ENCODE measurements at places on chromosomes 3 and 15.
A peak's percentile ranks its signal among the peaks of the same experiment; 100 is the strongest.

DNA sequence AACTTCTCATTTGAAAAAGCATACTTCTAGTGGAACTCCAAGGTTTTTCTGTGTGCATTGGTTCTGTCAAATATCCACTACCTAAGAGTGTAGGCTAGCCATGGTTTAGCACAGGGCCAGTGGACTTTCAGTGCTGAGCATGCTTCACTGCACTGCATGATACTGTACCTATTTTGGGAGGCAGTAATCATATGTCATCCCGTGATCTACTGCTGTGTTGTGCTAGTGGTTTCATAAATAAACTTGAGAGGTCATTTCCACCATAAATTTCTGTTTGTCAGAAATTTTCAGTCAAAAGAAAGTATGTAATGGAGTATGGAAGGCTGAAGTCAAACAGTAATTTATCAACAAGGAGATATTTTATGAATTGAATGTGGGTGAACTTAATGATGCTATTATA, 203.6 kb downstream of the ROBO1 start:
- no peak for DNase-seq

- DNase-seq, result no peak
These were observed 12.7 kb downstream of the CCNL1 start for GRCh38 chr3:157147099-157147803.

GRCh38 chr3:169455472-169455871, 208.0 kb downstream of the MECOM start:
- no peak for DNase-seq

DNA sequence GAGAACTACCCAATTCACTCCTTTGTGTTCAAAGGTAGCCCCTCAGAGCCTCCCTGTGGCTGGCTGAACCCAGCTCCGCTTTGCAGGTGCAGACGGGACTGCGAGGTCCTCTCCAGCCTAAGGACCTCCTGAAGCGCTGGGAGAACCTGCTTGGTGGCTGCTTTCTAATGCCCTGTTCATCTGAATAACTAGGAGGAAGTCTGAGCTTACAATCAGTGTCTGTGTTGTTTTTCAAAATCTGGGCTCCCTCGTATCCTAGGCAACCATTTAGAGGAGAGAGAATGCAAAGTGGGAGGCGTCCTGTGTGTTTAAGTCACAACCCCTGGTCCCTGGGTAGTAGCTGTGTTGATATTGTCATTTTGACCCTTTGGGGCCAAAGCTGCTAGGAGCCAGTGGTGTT, 99.9 kb downstream of the GABRG3 start:
- DNase-seq, result no peak

DNA sequence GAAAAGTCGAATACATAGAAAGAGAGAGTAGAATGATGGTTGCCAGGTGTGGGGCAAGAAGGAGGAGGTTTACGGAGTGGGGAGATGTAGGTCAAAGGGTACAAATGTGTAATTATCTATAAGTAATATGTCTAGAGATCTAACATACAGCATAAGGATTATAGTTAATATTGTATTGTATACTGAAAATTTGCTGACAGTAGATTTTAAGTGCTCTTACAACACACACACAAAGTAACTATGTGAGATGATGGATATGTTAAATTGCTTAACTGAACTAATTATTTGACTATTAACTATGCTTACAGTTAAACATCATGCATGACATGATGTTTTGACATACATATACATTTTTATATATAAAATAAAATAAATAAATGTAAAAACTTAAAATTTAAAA, 192.7 kb downstream of the ZIC4 start:
- DNase-seq, result no peak

GRCh38 chr3:14725564-14726440, 50.9 kb downstream of the C3orf20 start:
- no peak for DNase-seq

DNA sequence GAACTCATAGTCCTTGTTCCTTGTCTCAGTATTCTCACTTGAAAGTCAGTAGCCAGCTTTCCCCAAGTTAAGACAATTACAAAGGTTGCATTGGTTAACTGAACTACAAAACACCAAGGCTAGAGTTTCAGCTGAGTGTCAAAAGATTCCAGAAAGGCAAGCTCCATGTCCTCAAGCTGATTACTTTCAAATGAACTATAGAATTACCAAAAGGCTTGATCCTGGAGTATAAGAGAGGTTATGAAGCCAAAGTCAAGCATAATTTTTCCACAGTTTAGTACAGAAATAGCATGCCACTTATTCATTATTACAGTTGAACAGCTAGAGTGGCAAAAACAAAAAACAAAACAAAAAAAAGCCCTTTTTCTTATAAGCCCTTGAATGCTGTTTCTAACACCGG, 51.9 kb downstream of the ZBTB20 start:
- DNase-seq, result no peak

GRCh38 chr3:86578071-86578470, 412.9 kb downstream of the VGLL3 start:
- DNase-seq, result no peak

GRCh38 chr15:65653801-65654521, 32.2 kb downstream of the SLC24A1 start:
- DNase-seq, result no peak

DNA sequence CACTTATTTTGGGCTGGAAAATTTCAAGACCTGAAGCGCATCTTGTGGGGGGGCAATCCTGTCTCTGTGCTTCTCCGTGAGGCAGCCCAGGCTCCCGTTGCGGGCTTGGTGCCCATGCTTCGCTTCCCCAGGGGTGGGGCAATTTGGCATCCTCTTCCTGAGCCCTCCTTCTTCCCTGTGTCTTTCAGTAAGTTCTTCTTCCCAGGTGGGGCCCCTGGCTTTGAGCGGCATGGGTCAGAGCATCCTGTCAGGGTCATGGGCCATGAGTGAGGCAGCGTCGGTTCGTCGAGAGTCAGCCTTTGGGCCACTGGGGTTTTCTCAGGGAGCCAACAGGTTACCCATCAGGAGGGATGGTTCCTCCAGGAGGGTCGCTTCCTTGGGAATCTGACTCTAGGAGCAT, 200.7 kb downstream of the UBE3A start:
- DNase-seq, result no peak

GRCh38 chr3:187954873-187955586, 198.9 kb upstream of the LPP start:
- DNase-seq, result no peak

DNA sequence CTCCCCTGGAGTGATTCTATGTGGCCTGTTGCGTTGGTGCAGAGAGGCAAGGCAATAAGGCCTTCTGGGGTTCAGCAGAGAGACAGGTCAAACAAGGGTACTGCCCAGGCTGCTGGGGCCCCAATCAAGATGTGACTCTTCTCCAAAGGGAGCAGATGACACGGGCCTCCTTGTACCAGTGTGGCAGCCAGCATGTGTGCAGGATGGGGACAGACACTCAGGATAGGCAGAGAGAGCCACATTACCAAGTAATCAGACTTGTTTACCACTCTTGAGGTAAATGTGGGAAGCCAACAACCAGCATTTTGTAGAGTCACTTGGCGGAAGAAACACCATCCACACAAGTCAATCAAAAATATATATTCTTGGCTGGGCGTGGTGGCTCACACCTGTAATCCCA, 95.3 kb upstream of the DLG1 start:
- DNase-seq, result peak; percentile 47

GRCh38 chr3:119731560-119732343, 28.9 kb downstream of the CFAP91 start:
- DNase-seq, result no peak

DNA sequence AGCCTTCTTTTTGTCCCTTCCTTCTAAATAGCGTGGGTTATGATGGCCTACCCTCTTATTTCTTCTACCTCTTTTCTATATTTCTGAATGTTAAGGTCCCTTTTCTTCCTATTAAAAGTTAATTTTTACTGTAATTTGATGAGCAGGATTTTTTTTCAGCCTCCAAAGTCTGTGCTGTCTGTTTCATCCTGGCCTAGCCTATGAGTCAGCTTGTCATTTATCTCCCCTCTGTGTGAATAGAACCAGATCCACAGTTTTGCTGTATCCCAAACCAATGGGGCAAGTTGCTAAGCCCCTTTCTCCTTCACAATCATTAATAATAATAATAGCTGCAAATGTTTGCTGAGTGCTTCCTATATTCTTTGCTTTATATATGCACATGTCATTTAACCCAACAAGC, 18.1 kb upstream of the C3orf38 start:
- no peak for DNase-seq

- no peak for DNase-seq
These were observed 1.3 kb downstream of the CLEC3B start for GRCh38 chr3:45027441-45027840.

DNA sequence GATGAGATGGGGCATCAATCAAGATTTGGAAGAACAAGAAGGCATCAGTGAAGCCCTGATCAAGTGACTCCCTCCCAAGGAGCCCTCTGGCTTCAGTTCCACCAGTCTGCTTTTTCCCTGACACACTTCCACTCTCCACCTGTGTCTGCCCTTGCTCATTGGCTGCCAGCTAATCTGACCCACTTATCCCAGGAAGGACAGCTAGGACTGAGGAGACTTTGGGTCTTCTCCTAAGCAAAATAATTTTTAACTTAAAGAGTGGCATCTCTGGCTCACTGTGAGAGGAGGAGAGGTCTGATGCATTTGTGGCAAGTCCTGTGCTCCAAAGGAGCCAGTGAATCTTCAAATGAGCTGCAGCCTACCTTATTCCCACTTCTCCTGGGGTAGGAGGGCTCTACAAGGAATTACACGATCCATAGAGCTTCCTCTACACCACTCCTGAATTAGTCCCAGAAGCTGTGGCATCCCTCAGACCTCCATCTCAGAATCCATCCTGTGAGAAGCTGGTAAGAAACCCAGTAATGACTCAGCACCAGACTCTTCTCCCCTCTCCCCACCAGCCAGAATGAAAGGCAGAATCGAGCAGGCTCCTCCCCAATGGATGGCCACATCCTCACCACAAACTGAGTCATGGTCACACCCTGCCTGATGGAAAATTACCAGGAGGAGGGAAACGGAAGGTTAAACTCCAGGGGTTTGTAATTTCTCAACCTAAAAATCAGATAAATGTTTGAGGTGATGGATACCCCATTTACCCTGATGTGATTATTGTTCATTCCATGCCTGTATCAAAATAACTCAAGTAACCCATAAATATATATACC, 6.3 kb upstream of the PKM start:
- DNase-seq, result peak; percentile 36

DNA sequence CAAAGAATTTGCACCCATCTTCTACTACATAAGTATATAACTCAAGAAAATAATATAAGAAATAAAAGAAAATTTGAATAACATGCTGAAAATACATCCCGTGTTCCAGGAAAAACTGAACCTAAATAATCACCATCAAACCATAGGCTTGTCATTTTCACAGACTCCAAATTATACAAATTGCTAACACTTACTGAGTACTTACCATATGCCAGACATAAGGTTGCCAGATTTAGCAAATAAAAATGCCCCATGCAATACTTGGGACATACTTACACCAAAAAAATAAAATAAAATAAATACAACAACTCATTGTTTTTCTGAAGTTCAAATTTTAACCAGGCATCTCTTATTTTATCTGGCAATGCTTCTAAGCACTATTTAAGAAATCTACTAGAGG, 760.4 kb upstream of the SEMA6D start:
- DNase-seq, result no peak

DNA sequence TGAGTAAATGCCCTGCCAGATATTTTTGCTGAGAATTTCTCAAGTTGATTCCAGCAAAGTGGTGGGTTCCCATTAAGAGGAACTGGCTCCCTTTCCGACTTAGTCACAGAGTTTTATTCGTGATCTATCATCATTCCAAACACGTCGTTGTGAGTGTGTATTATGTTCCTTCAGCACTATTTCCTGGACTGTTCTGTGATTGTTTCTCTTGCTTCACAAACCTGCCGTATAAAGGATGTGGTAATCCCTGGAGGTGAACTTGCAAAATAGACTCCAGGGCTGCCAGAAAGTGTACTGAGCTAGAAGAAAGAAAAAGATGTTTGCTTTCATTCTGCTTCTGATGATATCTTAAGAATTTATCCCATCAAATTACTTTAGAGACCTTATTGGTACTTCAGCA, 14.5 kb upstream of the CAPN3 start:
- no peak for DNase-seq

GRCh38 chr15:55361048-55361447, 42.0 kb downstream of the PIGB start:
- no peak for DNase-seq

GRCh38 chr3:48507256-48508061, 3.5 kb upstream of the SHISA5 start:
- peak; percentile 35 for DNase-seq
